ENCODE measurements at places on chromosomes 5 and 9. TPM values are rescaled to one million over a fixed set of nuclear protein-coding genes. Genes with fewer than 3 reads are reported as not detected.

- DNase-seq: no peak
These were observed 62.8 kb downstream of the RGS3 start for GRCh38 chr9:113526231-113526746.

The SLCO4C1 gene
- total RNA-seq: 0.90 TPM

- DNase-seq: no peak
These were observed 64.1 kb downstream of the SLC1A3 start for GRCh38 chr5:36670548-36670947.

GRCh38 chr9:22381170-22381569 lies 65.5 kb upstream of the DMRTA1 start:
- no peak for DNase-seq

GRCh38 chr9:131126059-131126426 lies 657 bp downstream of the NUP214 start:
- DNase-seq: no peak

DNA sequence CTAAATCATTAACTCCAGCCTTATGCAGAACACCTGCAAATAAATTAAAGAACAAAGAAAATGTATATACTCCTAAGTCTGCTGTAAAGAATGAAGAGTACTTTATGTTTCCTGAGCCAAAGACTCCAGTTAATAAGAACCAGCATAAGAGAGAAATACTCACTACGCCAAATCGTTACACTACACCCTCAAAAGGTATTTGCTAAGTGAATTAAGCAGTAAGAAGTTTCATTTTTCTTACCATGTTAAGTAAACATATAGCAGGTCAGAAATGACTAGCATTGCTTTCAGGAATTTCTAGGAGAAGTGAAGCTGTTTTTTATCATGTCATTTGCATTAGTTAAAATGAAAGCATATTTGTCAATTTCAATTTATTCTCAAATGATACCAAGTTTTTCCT lies 92.7 kb downstream of the MELK start:
- no peak for DNase-seq

The CTNND2 gene
- 1.0 TPM for total RNA-seq

GRCh38 chr5:115577741-115578140 lies 24.5 kb downstream of the TICAM2 start:
- DNase-seq: no peak

The ADAM19 gene
- 3.5 TPM for total RNA-seq

The NMRK1 gene
- 16.0 TPM for total RNA-seq

DNA sequence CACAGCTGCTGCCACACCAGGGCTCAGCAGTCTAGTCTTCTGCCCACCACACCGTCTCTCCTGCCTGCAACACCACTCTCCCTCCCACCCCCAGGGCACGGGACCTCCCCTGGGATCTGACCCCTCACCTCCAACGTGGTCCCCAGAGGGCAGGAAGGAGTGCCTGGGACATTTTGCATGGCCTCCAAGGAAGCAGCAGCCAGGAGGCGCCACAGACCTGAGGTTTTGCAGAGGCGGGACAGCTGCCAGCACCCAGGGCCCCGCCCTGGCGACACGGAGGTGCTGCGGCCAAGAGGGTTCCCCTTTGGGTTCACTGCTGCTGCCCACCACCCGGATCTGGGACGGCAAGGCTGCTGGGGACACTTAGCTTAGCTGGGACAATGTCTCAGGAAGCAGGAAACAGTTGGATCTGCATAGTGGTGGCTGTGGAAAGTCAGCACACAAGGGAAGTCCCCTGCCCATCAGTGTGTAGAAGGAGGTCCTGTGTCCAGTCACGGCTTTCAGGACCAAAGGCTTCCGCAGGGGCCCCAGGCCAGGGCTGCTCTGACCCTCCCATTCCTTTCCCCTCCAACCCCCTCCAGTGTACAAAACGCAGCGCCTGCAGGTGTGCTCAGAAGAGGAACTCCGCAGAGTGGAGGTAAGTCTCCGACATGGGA lies 13.8 kb downstream of the PROP1 start:
- no peak for DNase-seq

The PLEKHG4B gene
- total RNA-seq: 8.9 TPM

The SPATA31E1 gene
- total RNA-seq: not detected

DNA sequence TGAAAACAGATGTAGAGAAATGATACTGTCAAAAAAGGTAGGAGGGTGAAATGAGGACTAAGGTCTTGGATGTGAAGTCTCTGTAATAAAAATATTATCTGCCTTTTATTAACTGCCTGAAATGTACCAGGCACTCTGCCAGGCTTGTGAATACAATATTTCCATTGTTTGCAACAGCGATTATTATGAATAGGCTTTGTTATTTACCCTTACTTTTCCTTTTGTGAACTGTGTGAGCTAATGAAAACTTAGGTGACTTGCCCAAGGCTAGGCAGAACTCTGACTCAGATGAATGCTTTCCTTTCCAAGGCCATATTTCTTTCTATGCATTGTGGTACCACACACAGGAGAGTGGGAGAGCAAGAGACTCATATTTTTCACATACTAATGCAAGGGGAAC lies 204.1 kb downstream of the CDH12 start:
- DNase-seq: no peak

The PRLR gene
- 0.46 TPM for total RNA-seq

- no peak for DNase-seq
These were observed 254.6 kb downstream of the FSTL4 start for GRCh38 chr5:133357758-133358157.

DNA sequence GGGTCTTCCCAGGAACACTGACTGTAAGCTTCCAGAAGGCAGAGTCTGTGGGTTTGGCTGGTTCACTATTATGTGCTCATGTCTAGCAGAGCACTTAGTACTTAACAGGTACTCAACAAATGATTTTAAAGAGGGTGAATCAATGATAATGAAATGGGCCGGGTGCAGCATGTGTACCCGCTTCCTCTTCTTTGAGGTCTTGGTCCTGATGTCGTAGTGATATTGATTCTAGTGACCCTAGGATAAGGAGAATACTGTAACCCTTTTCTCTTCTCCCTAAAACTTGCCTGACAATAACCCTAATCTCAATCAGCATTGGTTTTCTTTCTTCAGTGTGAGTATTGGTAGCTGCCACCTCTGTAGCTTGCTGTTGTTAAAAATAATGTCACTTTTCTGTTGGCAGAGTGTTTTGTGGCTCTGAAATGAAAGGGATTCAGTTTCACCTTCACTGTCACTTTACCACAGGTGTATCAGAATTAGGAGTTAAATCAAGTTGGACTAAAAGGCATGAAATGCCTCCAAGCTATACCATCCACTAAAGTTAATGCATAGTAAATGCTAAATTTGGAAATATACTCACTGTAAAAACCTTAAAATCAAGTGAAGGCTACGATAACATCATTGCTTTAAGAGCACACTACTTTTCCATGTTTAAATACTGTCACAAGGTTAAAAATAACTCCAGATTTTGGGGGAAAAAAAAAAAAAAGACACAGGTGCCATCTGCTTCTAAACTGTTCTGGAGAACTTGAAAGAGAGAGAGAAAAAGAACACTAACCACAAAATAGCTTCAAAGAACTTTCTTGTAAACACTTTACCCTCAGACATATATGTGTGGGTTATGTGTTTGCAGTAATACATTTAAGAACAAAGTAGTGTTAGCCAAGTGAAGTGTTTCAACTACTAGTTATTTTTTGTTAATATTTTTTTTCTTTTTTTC lies 6.0 kb downstream of the CAMK4 start:
- DNase-seq: no peak

- DNase-seq: no peak
These were observed 171.7 kb downstream of the TTLL11 start for GRCh38 chr9:121921444-121921843.

- DNase-seq: no peak
These were observed 106.1 kb downstream of the PCSK1 start for GRCh38 chr5:96326902-96327301.

The LCN12 gene
- total RNA-seq: 2.5 TPM

GRCh38 chr5:107968406-107968843 lies 297.7 kb upstream of the EFNA5 start:
- DNase-seq: no peak

DNA sequence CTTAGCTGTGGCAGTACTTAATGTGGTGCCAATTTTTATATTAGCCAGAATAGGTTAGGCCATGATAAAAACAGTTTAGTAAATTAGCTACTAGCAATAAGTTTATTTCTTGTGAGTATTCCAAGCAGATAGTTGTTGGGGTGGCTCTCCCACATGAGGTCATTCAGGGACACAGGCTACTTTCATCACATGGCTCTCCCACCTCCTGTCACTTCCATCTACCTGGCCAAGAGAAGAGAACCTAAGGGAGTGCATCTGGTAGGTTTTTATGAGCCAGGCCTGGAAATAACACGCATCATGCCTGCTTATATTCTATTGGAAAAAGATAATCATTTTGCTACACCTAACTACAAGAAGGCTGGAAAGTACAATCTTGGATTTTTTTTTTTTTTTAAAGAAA lies 161.4 kb upstream of the CCNH start:
- no peak for DNase-seq

The STPG3 gene
- total RNA-seq: 0.26 TPM

DNA sequence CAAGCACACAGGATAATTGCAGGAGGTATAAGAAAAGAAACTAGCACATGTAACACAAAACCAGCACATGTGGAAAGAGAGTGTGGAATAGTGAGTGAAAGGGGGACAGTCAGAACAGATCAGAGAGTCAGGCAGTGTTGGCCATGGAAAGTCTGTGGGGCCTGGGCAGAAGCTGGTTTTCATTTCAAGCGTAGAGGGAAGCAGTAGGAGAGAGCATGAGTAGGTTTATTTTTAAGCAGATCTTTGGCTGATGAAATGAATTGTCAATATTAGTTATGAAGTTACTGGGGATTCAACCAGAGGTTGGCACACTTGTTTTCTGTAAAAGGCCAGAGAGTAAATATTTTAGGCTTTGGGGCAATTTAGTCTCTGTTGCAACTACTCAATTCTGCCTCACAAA lies 283.1 kb downstream of the SMARCA2 start:
- no peak for DNase-seq

The FTMT gene
- total RNA-seq: not detected

All from Panc1 (cell line).